ENCODE measurements at places on chromosomes 5 and 9. TPM values are rescaled to one million over a fixed set of nuclear protein-coding genes. Genes with fewer than 3 reads are reported as not detected.

- no peak for DNase-seq
These were observed 831 bp downstream of the KLHL3 start for GRCh38 chr5:137734962-137735554.

DNA sequence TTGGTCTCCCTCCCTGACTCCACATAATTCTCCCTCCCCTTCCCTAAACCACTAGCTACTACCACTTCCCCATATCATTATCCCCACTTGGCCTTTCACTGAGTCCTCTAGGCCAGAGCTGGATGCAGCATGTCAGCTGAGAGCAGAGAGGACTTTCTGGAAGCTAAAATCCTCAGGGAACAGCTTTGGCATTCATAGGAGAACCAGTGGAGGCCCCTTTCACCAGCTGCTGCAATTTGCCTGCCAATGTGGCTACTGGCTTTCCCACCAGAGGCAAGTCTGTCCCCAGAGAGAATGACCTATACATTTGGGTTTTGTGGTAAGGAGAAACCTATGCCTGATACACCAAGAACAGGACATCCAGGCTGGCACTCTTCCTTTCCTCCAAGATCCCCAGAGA, 14.4 kb downstream of the FAM219A start:
- peak; percentile 67 for DNase-seq

DNA sequence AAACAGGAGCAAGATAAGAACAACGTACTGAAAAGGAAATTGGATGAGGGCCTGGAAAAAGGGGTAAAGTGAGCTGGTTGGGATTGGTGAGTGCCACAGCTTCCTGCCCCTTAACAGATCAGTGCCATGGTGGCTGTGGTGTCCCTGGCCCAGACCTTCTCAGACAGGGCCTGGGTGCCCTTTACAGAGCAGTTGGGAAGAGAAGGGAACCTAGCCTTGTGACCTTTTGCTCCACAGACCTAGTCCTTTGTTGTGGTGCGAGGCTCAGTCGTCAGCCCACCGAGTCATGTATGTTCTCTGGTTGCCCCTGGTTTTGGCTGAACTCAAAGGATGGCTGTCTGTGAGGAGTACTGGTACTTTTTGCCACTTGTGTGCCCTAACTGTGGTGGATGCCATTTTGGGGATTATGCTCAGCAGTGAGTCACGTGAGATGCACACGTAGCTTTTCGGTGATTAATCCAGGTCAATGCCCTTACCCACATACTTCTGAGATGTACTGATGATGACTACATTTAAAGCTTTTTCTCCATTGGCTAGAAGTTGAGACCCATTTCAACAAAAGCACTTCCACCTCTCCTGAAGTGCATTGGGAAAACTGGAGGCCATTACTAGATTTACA, 48.4 kb downstream of the EXOSC2 start:
- DNase-seq = no peak

DNA sequence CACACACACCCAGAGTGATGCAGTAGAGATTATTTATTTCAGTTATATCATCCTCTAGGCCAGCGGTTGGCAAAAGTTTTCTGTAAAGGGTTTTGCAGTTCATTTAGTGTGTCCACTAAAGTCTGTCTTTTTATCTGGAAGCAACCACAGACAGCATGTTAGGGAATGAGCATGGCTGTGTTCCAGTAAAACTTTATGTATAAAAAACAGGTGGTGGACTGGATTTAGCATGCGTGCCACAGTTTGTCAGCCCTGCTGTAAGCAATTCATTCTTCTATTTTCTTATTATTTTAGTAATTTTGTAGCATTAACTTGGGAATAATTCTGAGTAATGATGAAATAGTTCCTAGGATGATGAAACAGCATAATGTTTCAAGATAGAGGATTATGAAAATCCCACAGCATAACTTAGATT, 51.7 kb downstream of the CCNH start:
- DNase-seq = peak; percentile 87

DNA sequence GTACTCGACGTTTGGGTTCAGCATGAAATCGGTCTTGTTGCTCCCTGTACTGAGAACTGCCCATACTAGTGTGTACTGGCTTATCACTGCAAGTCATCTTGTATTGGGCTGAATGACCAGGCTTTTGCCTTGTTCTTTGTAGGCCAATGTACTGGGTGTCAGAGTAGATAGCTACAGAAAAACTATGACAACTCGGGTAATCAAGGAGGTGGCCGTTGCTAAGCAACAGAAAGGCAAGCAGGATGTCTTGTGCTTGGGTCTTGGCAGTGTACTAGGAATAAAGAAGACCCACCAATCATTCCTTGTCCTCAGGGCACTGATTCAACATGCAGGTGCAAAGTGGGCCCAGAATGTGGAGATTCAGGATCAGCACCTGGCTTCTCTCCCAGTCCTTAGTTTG, 11.9 kb upstream of the SHISAL2B start:
- no peak for DNase-seq

DNA sequence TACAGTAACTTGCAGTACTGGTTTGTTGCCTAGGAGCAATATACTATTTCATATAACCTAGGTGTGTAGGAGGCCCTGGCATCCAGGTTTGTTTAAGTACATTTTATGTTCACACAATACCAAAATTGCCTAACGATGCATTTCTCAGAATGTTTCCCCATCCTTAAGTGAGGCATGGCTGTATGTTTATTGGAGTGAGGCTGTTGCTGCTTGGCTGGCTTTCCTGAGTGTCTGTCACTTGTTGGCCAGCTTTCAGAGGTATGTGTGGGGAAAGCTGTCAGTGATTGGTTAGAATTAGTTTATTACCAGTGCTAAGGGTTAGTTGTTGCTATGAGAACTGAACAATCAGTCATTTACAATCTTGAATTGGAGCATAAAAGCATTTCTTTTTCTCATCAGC, 154.1 kb upstream of the CDH12 start:
- DNase-seq = no peak

GRCh38 chr9:10268531-10269485, 344.0 kb downstream of the PTPRD start:
- no peak for DNase-seq

The CARD9 gene
- total RNA-seq = 0.91 TPM

The SOX30 gene
- 0.47 TPM for total RNA-seq

Measured in myocyte (in vitro differentiated cells).